ENCODE measurements at places on chromosomes 13 and 19. TPM values are rescaled to one million over a fixed set of nuclear protein-coding genes. Genes with fewer than 3 reads are reported as not detected.
A peak's percentile ranks its signal among the peaks of the same experiment; 100 is the strongest.

Gene NLRP11
- total RNA-seq = not detected

DNA sequence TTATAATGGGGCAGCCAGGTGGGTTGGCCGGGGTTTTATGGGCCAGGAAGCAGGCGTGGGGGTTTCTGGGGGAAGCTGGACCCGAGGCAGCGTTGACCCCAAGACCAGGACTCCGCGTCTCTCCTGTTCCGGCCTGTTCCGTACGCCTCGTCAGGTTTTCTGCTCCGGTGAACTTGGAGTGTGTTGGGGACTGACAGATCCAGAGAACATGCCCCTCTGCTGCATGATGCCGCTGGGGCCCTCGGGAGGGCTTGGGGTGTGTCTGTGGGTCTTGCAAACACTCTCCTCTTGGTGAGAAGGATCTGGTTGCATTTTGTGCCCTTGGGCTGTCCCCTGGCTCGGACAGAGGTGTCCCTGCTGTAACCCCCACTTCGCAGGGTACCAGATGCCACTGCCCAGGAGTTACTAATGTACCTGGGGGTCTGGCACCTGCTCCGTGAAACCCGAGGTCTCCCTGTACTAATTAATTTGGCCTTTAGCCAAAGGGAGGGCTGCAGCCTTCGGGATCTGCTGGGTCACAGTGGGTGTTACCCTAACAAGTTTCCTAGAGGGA, 15.6 kb downstream of the KDM4B start:
- H3K36me3 ChIP-seq = no peaks in the 10 kb centered on the region
- H3K4me1 ChIP-seq = peaks cover 63% of the 10 kb centered on the region
- H3K27me3 ChIP-seq = no peaks in the 10 kb centered on the region
- no peak overlapping the region for H3K27ac ChIP-seq
- H3K4me3 ChIP-seq = no peak overlapping the region

- no peaks in the 10 kb centered on the region for H3K36me3 ChIP-seq
- H3K27me3 ChIP-seq = no peaks in the 10 kb centered on the region
- no peaks in the 10 kb centered on the region for H3K4me1 ChIP-seq
- no peak overlapping the region for H3K4me3 ChIP-seq
- no peak for DNase-seq
These were observed 4.3 kb upstream of the POSTN start for GRCh38 chr13:37602733-37603381.

DNA sequence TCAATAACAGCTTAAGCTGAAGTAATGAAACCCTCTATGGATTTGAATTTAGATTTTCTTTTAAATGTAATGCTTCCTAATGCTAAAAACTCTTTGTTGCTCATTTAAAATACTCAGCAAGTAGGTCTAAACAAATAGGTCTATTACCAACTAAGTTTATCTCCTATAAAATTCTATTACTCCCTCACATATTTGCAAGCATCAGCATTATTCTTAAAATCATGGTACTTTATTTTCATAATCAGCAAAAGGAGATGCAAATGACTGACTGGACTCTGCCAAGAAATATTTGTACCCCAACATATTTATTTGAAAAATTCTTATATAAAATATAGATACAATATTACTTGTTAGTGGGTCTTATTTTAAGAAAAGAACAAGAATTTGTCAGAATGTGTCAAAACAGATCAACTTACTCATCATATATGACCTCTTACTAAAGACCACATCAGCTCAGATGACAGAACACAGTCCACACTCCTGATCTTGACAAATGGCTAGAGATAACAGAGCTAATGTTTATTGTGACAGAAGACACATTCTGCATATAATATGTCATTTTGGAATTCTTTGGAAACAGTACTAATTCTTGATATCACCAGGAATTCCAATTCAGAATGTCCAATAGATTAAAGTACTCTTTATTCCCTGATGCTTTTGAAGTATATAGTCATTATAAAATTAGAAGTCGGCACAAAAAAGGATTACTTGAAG, 704.6 kb upstream of the PCDH9 start:
- no peaks in the 10 kb centered on the region for H3K36me3 ChIP-seq
- H3K4me1 ChIP-seq = no peaks in the 10 kb centered on the region
- H3K27ac ChIP-seq = no peak overlapping the region
- H3K27me3 ChIP-seq = no peaks in the 10 kb centered on the region
- H3K4me3 ChIP-seq = no peak overlapping the region
- DNase-seq = no peak

GRCh38 chr19:34273121-34273520, 18.8 kb downstream of the GARRE1 start:
- H3K4me3 ChIP-seq = no peak overlapping the region
- H3K36me3 ChIP-seq = no peaks in the 10 kb centered on the region
- no peaks in the 10 kb centered on the region for H3K27me3 ChIP-seq

Gene CCL25
- not detected for total RNA-seq

DNA sequence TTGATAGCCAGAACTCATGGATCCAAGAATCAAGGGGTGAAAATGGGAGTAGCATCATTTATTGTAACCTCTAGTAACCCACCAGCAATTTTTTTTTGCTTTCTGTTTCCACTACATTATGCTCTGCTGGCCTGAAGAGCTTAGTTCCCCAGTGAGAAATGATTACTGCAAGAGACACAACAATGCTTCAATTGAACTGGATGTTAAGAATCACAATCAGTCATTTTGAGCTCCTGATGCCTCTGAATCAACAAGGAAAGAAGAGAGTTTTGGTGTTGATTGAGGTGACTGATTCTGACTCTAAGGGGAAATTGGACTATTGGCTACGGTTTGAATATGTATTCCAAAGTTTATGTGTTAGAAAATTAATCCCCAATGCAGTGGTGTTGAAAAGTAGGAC, 1084.4 kb downstream of the SLITRK1 start:
- no peaks in the 10 kb centered on the region for H3K36me3 ChIP-seq
- H3K4me3 ChIP-seq = no peak overlapping the region
- H3K4me1 ChIP-seq = no peaks in the 10 kb centered on the region
- H3K27ac ChIP-seq = no peak overlapping the region

GRCh38 chr13:25982907-25983306, 68.9 kb downstream of the SHISA2 start:
- no peak overlapping the region for H3K27ac ChIP-seq
- H3K4me3 ChIP-seq = no peak overlapping the region
- H3K27me3 ChIP-seq = no peaks in the 10 kb centered on the region
- no peak for DNase-seq
- H3K36me3 ChIP-seq = no peaks in the 10 kb centered on the region
- H3K4me1 ChIP-seq = no peaks in the 10 kb centered on the region

DNA sequence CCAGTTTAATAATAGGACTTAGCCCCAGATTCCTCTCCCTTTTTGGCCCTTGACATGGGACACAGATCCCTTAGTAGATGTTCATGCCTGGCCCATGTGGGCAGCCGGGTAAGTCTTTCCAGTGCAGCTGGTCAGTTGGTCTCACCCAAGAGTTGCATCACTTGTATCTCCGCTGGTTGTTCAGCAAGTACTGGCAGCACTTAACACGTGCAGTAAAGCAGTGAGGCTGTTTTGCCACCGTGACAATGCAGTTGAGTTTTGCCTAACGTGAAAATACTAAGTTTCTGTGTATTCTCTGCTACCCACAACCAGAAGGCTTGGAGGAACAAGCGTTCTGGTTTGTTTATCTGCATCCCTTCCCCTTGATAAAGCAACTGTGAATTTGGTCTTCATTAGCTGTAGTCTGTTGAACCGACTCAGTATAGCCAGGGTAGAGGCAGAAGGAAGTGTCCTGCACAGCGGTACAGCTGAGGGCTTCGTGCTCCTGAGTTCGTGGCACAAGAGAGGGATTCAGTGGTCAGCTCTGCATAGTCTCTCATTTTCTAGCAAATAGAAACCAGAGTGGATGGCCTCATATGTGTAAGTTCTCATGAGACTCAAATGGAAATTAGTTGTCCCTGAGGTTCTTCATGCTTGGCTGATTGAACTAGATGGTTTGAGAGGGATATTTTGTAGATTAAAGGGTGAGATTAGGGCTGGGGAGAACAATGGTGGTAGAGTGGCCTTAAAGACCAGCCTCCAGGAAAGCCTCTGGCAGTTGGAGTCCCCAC, 50.3 kb downstream of the ARHGEF7 start:
- H3K36me3 ChIP-seq = peaks cover 2% of the 10 kb centered on the region
- no peaks in the 10 kb centered on the region for H3K27me3 ChIP-seq
- no peak overlapping the region for H3K4me3 ChIP-seq
- DNase-seq = no peak
- H3K4me1 ChIP-seq = peaks cover 23% of the 10 kb centered on the region
- no peak overlapping the region for H3K27ac ChIP-seq

- H3K4me3 ChIP-seq = peak overlapping the region; percentile 20
- peak overlapping the region; percentile 72 for H3K27ac ChIP-seq
- peak; percentile 75 for DNase-seq
- H3K4me1 ChIP-seq = peaks cover 9% of the 10 kb centered on the region
- no peaks in the 10 kb centered on the region for H3K27me3 ChIP-seq
- H3K36me3 ChIP-seq = no peaks in the 10 kb centered on the region
These were observed 10.4 kb upstream of the ITM2B start for GRCh38 chr13:48222358-48223301.

DNA sequence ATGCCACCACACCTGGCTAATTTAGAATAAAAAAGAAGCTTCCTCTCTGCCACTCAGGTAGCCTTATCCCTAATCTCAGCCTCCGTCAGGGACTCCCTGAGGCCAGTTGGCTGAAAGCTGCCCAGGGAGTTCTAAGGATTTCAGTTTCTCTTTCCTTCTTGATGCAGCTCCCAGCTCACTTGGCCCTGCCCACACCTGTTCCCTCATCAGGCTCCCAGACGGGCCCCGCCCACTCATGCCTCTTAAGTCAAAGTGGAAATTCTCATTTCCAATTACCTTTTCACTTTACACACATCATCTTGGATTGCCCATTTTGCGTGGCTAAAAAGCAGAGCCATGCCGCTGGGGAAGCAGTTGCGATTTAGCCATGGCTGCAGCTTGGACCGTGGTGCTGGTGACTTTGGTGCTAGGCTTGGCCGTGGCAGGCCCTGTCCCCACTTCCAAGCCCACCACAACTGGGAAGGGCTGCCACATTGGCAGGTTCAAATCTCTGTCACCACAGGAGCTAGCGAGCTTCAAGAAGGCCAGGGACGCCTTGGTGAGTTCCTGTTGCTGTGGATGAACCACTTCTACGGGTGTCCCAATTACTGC, at the start of gene IFNL1:
TSS of gene IFNL1 (plus strand) at position 353 of the 591 bp plus-strand sequence. CDS start at position 368, 15 bp downstream.
- H3K27ac ChIP-seq = no peak within 1 kb of the TSS
- DNase-seq = no peak
- H3K27me3 ChIP-seq = no peaks in the 10 kb centered on the region
- no peak within 1 kb of the TSS for H3K4me3 ChIP-seq
- no peaks in the 10 kb centered on the region for H3K36me3 ChIP-seq

Gene PSPN
- 0.82 TPM for total RNA-seq

DNA sequence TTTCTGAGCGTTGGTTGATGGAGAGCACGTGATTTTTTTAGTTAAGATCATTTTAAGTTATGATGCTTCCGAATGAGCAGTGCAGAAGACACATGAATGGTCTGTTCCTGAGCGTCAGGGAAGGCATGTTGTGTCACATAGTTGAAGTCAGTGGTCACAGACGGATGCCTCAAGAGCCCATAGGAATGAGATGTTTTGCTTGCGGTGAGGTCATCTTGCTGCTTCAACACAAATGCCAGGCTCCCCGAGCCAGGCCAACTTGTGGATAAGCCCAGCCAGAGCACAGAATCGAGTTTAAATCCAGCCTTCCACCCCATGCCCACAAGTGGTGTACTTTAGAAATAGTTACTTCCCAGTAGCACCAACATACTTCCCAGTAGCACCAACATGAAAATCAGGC, 5.4 kb downstream of the UPF3A start:
- H3K27ac ChIP-seq = no peak overlapping the region
- H3K4me3 ChIP-seq = no peak overlapping the region
- H3K4me1 ChIP-seq = peaks cover 17% of the 10 kb centered on the region
- H3K36me3 ChIP-seq = peaks cover 19% of the 10 kb centered on the region
- DNase-seq = no peak
- H3K27me3 ChIP-seq = no peaks in the 10 kb centered on the region

Gene TPRX1
- total RNA-seq = not detected

Gene DPY19L3
- total RNA-seq = 14.6 TPM

Data from right atrium auricular region (tissue), 2 donors.